ENCODE measurements at places on chromosomes 13 and 19. TPM values are rescaled to one million over a fixed set of nuclear protein-coding genes. Genes with fewer than 3 reads are reported as not detected.

Gene WASF3
- 5.6 TPM for total RNA-seq

Gene SRRM5
- total RNA-seq, result 0.55 TPM

Gene PLIN4
- 0.06 TPM for total RNA-seq

Gene PSG11
- not detected for total RNA-seq

Gene ZNF433
- total RNA-seq, result not detected

Gene MBD3L2
- total RNA-seq, result not detected

Gene UTP14C
- total RNA-seq, result 8.4 TPM

Gene C19orf85
- not detected for total RNA-seq
